ENCODE measurements at places on chromosomes 4 and X.

DNA sequence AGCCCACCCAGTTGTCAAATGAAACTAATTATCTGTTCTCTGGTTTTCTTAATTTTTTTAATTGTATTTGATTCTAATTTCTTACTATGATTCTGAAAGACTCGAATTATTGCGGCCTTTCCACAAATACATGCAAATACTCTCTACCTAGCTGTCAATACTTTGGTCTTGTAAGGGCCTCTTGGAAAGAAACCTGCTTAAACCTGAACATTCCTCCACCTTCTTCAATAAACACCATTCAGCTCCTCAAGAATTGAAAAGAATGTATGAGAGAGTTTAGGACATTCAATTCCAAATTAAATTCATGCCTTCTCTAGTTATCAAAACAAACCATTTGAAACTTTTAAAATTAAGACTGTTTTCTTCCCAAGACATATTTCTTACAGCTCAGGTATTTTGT lies 385.9 kb upstream of the NOCT start:
- DNase-seq = no peak

- DNase-seq = no peak
Observed at GRCh38 chr4:148514581-148514980, 72.4 kb upstream of the NR3C2 start.

DNA sequence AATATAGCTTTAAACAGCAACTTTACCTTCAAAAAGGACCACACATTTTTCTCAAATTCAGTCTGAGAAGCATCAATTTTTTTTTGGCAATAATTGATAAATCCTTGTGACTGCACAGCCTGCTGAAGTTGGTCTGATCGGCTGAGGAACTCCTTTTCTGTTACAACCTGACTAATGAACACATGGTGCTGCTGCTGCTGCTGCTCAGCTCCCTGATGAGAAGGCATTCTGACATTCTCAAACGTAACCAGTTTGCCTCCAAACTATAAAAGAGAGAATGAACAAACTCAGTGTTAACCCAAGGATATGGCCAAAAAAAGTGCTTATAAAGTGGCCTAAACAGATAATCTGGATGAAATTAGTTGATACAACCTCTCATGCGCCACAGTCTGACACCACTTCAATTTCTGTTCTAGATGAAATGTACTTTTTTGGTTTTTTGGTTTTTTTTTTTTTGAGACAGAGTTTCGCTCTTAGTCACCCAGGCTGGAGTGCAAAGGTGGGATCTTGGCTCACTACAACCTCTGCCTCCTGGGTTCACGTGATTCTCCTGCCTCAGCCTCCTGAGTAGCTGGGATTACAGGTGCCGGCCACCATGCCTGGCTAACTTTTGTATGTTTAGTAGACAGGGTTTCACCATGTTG lies 26.5 kb downstream of the SEC31A start:
- no peak for DNase-seq

DNA sequence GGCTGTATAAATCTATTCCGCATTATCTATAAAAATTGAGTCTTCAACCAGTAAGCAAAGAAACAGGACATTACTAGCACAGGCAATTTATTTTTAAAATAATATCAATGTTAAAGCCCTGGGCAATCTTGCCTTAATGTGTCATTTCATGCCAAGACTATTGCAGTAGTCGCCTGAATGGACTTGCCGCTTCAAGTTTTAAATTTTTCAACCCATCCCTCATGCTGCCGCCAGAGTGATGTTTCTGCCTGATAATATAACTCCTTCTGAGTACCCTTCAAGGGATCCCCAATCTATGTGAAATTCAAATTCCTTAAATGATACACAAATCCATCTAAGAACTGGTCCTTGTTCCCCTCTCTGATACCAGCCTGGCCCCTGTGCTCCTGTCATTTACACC lies 66.9 kb downstream of the PRSS12 start:
- DNase-seq = no peak

GRCh38 chrX:64265265-64265664 lies 34.9 kb upstream of the ASB12 start:
- DNase-seq = no peak

GRCh38 chr4:152099061-152099425 lies 338.2 kb upstream of the GATB start:
- no peak for DNase-seq

- DNase-seq = no peak
Observed at GRCh38 chr4:98610926-98611676, 47.3 kb downstream of the TSPAN5 start.

- no peak for DNase-seq
Observed at GRCh38 chrX:30939928-30940327, 50.9 kb upstream of the TAB3 start.

GRCh38 chr4:21625447-21625846 lies 323.1 kb downstream of the KCNIP4 start:
- no peak for DNase-seq

DNA sequence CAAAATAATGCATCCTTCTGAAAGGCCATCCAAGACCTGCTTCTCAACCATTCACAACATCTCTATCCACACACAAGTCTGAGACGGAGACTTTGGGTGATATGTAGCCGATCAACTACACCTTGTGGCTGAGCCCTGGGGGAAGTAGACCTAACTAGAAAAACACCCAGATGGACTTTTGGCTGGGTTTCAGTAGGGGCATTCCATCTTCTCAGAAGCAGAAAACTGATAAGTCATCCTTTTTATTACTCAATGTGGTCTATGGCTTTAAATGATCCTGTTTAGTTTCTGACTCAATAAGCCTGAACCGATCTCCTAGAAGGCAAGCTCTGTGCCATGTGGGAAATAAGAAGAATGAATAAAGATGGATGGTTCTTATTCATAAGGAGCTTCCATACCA lies 82.5 kb upstream of the AFF2 start:
- no peak for DNase-seq

DNA sequence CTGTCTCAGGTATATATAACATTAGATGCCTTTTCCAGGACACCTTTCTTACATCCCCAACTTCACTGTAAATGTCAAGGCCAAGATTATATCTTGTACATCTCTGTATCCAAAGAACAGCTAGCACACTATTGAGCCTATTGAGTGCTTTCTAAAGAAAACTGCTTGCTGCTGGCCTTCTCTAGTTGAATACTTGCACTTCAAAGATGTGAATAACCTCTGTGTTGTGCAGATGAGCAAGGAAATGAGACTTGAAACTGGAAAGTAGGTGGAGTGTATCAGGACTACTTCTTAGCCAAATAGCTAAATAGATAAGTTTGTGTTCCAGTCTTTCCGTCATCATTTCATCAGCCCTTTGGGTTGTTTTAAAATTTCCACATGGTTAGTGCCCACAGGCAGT lies 704.4 kb upstream of the AMOT start:
- no peak for DNase-seq

GRCh38 chr4:16443504-16444088 lies 217.3 kb upstream of the TAPT1 start:
- DNase-seq = no peak

- no peak for DNase-seq
Observed at GRCh38 chr4:154277172-154277571, 214.4 kb downstream of the DCHS2 start.

GRCh38 chr4:109931318-109931717 lies 18.6 kb downstream of the EGF start:
- no peak for DNase-seq

- no peak for DNase-seq
Observed at GRCh38 chrX:122626871-122627270, 557.2 kb upstream of the GRIA3 start.

GRCh38 chr4:186931519-186931918 lies 207.9 kb upstream of the FAT1 start:
- DNase-seq = no peak

DNA sequence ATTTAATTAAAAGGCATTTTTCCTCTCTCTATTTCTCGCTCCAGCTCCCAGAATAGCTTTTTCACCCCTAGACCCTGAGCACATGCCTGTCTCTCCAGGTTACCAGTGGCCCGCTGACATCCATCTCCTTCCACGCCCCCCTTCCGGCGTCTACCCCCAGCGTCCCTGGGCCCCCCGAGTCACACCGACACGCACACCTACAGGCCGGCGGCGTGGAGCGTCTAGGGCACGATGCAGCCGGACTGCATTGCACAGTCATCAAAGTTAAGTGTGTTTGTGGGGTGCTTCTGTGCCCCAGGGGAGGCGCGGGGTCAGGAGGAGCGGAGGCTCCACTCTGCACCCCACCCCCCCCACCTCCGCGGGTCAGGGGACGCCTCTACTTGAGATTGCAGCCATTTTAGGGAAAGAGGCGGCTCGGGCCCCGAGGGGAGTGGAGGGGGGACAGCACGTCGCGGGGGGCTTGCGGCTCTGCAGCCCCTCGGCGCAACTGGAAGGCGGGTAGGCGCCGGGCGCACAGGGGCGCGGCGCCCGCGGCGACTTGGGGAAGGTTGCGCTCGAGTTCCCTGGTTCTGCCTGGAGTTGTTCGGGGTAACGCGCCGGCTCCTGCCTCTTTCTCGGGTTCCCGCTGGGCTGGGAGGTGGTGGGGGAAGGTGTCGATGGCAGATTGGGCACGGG lies 112.7 kb downstream of the DHX15 start:
- DNase-seq = no peak

GRCh38 chrX:111164728-111165127 lies 68.7 kb downstream of the PAK3 start:
- DNase-seq = no peak

DNA sequence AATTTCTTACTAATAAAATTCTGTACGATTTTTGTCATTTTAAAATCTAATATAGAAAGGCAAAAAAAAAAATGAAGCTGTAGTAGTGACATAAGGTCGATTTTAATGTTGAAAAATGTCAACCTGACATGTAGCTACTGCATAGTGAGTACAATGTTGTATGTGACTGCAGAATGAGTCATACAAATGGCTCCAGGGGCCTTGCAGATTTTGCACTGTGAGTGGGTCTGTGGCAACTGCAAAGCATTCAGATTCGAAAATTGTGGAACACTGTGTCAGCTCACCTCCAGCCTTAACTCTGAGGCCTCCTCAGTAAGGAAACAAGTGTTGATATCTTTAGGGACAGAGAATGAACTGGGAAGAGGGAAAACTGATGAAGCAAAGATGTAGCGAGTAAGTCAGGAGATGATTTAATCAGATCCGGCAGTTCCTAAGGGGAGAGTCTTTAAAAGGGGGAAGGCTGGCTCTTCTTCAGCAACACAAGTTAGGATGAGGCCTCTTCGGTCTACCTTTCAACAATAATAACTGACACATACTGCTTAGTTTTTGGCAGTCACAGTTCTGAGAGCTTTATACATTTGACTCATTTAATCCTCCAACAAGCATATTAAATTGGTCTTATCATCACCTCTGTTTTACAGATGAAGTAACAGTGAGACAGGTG lies 24.9 kb downstream of the TKTL2 start:
- DNase-seq = no peak

DNA sequence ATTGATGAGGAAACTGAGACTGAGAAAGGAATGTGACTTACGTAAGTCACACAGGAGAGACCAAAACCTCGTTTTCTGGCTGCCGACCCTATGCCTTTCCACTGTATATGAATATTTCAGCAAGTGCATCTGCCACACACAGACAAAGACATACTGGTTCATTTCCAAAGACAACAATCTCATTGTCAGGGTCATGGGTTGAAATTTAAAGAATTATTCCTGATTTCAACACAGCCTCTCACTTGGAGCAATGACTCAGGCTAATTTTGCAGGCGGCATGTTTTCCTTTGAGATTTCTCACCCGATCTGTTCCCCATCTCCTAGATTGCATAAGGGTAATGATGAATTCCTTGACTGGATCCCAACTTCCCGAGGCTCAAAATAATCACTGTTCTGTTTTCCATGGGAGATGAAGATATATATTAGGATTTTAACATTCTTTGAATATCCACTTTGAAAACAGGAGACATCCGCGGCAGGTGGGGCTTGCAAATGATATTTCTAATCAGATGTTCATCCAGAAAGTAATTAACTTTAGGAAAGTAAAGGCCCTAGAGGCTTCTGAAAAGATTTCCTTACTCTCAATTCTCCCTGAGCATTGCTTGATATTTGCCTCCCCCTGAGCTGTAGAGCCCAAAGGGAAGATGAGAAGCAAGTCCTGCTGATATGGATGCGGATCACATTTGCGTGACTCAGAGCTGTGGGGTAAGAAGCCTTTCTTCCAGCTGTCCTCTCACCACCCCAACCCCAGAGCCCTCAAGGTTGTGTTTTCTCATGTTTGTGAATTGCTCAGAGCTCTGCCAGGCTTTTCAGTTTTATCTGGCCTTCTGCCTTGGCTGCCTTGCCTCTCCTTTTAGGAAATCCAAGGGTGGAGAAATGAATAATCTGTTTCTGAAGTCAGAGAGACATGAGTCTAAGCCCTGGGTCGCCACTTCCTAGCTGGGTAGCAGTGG lies 361.1 kb upstream of the BOD1L1 start:
- DNase-seq = no peak

- DNase-seq = no peak
Observed at GRCh38 chrX:18855919-18856644, 127.8 kb downstream of the PHKA2 start.

DNA sequence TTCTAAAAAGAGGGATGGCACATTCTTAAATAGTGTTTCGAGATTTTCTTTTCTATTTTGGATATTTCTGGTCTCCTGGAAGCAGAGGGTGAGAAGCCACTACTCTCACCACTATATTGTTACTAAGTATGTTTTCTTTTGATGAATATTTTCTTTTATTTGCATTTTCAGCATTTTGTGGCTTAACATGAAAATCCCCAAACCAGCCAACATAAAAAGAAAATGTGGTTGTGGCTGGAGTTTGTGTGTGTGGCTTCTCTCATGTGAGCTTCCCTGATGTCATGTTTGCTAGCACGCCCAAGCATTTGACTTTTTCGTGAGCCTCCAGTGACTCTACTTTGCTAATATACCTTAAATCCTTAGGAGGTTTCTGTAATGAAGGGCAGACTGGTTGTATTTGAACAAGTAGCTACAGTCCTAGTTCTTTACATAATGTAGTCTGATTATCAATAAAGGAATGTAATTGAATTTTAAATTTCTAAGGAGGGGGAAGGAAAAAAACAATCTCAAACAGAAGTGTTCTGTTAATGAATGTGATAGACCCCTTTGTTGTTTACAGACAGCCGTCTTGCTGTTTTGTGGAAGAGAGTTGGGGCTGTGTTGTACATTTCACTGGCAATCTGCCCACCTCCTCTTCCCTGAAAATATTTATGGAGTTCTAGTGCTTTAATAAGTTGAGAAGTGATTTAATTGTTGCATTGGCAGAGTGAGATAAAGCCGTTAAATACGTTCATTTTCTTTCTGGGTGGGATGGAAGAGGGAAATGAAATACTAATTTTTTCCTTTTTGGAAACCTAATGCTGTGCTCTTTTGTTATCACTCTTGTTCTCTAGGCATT lies 114.6 kb downstream of the ARHGAP10 start:
- no peak for DNase-seq

GRCh38 chr4:139773560-139774318 lies 108.1 kb downstream of the MGST2 start:
- DNase-seq = no peak

DNA sequence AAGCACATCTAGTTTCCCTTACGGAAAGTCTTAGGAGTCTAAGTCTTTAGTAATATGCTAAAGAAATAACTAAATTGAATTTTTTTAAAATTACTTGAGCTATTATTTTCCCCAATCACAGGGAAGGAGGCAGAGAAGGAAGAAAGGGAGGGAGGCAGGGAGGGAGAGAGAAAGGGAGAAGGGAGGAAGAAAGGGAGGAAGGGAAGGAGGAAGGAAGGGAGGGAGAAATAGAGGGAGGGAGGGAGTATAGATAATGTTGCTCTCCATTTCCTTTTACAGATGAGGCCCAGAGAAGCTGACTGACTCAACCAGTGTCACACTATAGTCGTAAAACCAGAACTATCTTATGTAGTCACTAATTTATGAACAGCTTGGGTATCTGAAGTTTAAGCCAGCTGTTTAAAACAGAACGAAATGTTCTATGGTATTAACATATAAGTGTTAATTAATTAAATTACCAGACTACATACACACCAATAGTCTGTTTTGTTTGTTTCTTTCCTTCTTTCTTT lies 14.6 kb downstream of the SH3RF1 start:
- no peak for DNase-seq

GRCh38 chr4:83308672-83309071 lies 24.1 kb upstream of the COQ2 start:
- DNase-seq = no peak
